ENCODE measurements at places on chromosomes 7 and 10.

DNA sequence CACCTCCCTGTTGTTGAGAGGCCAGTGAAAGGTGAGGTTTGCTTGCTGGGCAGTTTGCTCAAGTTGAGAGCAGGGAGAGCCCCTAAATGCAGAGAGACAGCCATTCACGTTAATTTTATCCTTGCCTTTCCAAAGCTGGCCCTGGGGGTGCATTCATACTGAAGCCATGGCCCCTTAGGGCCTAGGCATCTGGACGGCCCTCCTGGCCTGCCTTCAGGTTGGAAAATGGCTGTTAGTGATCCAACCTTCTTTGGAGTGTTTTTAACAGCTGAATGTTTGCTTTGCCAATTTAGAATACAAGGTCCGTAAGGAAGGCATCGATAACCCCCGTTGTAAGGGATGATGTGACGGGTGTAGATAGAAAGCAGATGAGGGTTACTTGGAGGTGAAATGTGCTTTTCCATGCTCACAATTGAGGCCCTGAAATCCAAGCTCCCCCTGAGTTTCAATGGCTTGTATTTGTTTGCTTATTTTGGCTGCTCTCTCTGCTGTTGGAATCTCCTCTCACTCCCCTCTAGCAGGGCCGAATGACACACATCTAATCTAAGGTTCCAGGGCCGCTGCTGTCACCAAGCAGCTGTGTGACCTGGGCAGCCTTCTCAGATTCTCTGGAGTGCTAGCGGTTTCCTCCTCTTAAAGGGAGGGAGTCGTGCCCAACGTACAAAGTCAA is 171.6 kb upstream of the MKI67 start:
- no peak for DNase-seq

- DNase-seq = no peak
Observed at GRCh38 chr10:111221682-111222480, 145.1 kb downstream of the ADRA2A start.

- DNase-seq = no peak
Observed at GRCh38 chr7:77802557-77803405, 4.2 kb downstream of the PHTF2 start.

DNA sequence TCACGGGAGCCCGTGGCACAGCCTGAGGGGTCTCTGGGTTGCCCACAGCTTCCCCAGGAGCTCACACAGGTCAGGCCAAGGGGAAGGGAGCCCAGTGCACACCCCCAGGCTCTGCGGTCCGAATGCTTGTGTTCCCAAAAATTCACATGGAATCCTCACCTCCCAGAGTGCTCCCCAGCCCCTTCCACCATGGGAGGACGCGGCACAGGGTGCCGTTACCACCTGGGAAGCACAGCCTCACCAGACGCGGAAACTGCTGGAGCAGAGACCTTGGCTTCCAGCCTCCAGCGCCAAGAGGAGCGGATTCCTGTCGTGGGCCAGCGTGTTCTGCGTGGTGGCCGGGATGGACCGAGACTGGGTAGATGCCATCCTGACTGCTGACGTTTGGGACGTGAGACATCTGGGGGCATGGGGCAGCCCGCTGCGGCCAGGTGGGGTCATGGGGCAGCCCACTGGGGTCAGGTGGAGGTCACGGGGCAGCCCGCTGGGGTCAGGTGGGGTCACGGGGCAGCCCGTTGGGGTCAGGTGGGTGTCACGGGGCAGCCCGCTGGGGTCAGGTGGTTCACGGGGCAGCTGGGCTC is 149.4 kb downstream of the WDR37 start:
- no peak for DNase-seq

GRCh38 chr10:73183667-73184281 is 15.9 kb downstream of the FAM149B1 start:
- DNase-seq = no peak

DNA sequence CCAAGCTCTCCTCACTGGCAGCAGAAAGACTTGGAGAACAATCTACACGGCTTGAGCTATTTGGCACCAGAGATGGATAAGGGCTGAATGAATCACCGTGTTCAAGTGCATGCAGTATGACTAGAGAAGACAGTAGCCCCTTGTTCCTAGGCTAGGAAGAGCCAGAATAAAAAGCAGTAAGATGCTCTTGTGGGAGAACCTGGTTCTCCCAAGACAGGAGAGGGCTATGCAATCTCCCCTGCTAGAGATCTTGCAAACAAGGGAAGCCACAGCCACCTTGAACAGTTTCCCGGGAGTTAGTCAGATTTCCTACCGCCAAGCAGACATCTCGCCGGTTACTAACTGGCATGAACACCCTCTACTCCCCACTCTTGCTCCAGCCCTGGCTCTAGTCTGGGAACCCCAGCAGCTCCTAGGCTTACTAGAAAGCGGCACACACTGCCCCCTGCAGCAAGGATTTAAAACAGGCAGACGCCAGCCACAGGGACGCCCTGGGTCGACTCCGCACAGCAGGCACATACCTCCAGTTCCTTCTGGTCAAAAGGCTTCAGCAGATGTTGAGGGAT is 107.3 kb downstream of the SMURF1 start:
- no peak for DNase-seq

GRCh38 chr10:88249450-88249849 is 333.7 kb downstream of the RNLS start:
- DNase-seq = no peak

GRCh38 chr10:97483921-97484320 is 14.3 kb downstream of the MMS19 start:
- no peak for DNase-seq

DNA sequence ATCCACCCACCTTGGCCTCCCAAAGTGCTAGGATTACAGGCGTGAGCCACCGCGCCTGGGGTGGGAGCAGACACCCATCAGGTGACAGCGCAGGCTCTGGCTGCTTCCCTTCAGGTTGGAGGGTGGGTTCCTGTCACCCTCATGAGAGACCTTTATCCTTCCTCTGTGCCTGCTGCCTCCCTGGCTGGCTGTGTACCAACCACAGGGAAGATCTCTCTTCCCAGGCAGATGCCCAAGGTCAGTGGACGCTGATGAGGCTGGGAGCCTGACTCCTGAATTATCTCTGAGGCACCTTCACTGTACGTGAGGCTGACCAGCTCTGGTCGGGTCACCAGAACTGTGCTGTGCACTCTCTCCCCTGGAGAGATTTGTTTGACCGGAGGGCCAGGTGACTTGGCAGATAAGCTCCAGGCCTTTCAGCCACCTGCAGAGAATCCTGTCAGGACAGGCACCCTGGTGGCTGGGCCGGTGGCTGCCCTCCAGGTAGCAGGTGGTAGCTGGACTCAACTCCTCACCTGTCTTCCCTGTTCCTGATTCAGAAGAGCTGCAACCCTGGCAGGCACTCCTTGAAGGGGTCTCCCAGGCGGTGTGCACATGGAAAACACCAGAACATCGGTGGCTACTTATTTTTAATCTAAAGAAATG is 251.9 kb downstream of the GLRX3 start:
- no peak for DNase-seq

DNA sequence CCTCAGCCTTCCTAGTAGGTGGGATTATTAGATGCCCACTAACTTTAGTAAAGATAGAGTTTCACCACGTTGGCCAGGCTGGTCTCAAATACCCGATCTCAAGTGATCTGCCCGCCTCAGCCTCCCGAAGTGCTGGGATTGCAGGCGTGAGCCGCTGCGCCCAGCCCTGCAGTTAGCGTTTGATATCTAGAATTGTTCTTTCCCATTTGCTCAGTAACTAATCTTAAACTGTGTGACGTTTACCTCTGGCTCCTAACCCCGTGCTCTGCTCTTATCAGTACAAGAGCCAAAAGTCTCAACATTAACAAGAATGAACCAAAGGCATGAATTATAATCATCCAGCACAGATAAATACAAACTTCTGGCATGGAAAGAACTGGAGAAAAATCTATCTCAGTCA is 47.4 kb downstream of the IGF2BP3 start:
- no peak for DNase-seq

- no peak for DNase-seq
Observed at GRCh38 chr10:121183236-121183635, 332.1 kb downstream of the WDR11 start.

DNA sequence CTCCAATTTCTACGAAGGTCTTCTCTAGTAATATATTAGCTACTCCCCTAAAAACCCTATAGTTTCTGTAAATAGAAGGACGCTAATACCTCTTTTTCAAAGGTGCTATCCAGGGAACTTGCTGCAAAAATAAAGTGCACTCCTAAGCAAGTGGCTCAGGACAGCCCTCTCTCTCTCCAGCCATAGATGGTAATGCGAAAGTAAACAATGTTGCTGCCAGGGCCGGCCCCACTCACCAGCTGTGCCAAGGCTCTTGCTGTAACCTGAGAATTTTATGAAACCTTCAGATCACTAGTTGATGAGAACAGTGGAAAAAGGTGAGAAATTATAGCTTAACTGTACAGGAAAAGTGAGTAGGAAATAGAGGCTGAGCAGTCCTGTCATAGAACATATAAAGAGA is 10.9 kb upstream of the TAS2R39 start:
- no peak for DNase-seq

- no peak for DNase-seq
Observed at GRCh38 chr10:129847741-129848483, 116.2 kb downstream of the EBF3 start.

GRCh38 chr10:47053081-47053798 is 142.0 kb downstream of the PTPN20 start:
- DNase-seq = no peak

- no peak for DNase-seq
Observed at GRCh38 chr7:152556013-152556755, 119.8 kb downstream of the XRCC2 start.

DNA sequence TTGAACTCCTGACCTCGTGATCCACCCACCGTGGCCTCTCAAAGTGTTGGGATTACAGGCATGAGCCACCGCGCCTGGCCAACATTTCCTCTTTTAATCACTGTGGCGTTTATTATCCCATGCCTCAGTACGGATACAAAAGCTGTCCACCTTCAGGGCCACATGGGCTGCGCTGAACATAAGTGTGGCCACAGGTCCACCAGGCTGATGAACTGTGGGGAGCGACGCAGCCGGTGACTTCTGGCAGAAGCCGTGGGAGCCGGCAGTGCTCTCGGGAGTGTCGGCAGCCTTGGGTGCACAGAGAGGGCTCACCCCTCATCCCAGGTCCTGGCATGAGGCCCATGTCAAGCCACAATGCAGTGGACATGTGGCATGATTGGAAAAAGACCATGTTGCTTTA is 223.6 kb downstream of the TNS3 start:
- no peak for DNase-seq

GRCh38 chr7:124390301-124390700 is 357.4 kb upstream of the TMEM229A start:
- no peak for DNase-seq

- no peak for DNase-seq
Observed at GRCh38 chr7:20200971-20201370, 16.2 kb downstream of the MACC1 start.

DNA sequence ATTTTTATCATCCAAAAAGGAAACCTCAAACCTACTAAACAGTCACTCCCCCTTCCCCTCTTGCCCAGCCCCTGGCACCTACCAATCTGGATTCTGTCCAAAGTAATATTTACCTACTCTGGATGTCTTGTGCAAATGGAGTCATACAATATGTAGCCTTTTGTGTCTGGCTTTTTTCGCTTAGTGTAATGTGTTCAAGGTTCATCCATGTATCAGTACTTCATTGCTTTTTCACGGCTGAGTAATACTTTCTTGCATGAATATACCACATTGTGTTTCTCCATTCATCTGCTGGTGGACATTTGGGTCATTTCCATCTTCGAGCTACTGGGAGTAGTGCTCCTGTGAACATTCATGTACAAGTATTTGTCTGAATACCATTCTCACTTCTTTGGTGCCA is 113.6 kb downstream of the EEPD1 start:
- no peak for DNase-seq

DNA sequence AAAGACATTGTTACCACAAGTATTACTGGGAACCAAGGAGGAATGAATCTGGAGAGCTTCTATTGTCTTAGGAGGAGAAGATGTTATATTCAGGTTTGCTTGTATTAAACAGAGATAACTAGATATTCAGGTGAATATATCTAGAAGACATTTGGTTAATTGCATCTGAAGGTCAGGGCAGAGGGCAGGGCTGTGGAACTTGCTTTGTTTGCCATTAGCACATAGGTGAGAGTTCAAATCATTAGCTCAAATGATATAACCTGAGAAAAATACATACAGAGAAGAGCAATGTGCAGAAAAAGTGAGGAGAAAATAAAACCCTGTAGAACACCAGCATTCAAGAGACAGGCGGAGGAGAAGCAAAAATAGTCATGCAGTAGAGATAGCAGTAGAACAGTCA is 116.8 kb downstream of the DNAJB9 start:
- no peak for DNase-seq

DNA sequence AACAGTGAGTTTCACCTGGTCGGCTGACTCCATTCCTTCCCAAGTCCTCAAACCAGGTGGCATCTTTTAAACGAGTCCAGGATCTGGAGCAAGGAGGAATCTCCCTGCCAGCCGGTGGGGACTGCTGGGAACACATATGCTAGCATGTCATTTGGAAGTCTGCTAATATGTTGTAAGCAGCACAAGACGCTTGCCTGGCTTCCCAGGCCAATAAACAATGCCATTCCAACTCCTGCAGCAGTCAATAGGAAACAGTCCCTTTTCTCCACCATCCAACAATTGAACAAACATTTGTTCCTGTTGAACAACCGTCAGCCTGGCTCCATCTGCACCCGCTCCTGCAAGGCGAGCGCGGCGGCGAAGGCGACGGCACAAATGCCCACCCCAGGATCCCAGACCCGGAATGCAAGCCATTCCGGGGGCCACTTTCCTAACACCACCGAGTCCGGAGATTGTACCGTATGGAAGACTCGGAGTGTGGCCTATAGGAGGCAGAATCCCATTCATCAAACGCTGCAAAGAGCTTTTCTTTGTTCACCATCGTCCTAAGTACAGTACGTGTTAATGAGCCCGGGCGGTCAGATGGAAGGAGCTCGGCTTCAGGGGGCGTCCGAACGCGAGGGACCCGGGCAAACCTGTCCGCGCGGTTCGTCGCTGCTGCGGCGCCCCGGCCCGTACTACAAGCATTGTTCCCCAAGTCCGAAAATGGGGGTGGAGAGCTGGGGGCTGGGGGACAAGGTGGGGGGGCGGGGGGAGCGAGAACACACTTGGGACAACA is 1.6 kb downstream of the FAM53B start:
- no peak for DNase-seq

DNA sequence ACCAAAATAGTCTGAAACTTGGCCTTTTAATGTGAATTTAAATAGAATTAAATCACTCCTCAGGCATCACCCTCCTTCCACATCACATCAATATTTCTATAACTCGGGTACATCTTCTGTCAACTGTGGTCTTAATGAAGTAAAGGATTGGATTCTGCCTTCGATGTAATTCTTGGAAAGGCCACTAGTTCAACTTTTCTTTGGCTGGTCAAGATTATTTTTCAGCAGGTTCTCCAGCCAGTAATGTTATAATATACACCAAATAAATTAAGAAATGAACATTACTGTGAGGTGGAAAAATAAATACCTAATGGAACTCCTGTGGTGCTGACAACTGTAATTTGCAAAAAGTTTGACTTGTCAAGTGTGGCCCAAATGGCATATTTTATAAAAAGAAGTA is 9.7 kb upstream of the SLC16A9 start:
- no peak for DNase-seq

All from activated T-cell treated with anti-CD3 and anti-CD28 coated beads for 48 hours (primary cell).